ENCODE measurements at places on chromosomes 2 and 18. TPM values are rescaled to one million over a fixed set of nuclear protein-coding genes. Genes with fewer than 3 reads are reported as not detected.
A peak's percentile ranks its signal among the peaks of the same experiment; 100 is the strongest.

SERPINE2 gene
- 76.0 TPM for total RNA-seq

GRCh38 chr2:65030476-65031332, 25.5 kb upstream of the CEP68 start:
- DNase-seq, result no peak

GRCh38 chr2:20198001-20198400, 26.9 kb downstream of the SDC1 start:
- no peak for DNase-seq

DNA sequence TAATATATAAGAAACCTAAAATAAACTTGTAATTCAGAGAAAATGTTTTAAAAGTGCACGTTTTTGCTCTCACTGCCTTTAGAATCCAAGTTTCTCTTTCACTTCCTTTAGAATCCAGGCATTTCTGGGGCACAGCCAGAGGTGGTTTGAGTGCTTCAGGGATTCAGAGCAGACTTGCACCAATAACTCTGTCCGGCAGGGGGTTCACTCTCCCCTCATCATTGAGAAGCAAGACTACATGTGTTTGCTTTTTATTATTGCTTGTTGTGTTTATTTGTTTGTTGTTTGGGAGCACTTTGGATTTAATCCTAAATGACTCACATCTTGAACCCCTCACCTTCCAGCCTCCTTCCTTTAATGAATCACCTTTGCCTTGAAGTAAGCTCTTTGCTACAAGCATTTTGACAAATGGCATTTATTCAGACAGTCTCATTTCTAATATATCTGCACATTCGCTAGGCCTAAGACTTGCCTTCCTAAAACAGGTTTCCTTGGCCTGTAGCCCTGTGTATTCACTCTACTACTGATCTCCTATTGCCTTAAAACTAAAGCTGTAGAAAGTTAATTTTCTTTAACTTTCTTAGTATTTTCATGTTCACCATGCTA, 233.5 kb upstream of the ATP5MC3 start:
- DNase-seq, result peak; percentile 50

- no peak for DNase-seq
Observed at GRCh38 chr2:194826241-194826640, 830.8 kb upstream of the SLC39A10 start.

DNA sequence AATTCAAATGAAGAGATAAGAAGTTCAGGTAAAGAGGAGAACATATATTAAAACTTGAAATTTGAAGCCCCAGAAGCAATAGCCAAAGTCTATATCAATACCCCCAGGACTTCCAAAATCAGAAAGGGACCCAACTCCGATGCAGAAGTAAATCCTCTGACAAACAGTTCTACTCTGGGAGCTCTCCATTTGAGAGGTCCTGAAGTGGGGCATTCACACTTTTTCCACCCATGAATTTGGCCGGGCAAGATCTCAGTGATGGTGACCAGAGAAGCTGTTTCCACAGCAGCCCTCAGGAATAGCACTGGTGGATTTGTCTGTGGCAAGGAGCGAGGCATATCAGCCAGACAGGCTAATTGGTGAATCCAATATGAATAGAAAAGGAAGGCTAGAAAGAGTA, 313.6 kb upstream of the MC4R start:
- no peak for DNase-seq

DNA sequence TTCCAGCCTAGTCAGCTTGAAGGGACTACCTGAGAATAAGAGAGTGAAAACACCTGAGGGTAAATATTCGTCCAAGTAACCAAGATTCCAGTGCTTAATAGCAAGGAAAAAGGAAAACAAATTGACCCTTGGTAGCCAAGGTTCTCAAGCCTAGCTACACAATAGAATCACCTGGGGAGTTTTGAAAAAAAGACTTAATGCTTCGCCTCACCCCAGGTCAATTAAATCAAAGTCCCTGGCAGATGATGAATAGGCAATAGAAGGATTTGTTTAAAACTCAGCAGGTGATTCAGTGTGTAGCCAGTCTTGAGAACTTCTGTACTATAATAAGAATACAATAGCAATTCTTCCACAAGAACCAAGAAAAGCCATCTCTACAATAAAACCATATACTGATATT, 500.2 kb downstream of the XIRP2 start:
- DNase-seq, result no peak

PMAIP1 gene
- 84.1 TPM for total RNA-seq

CRYBA2 gene
- not detected for total RNA-seq

DNA sequence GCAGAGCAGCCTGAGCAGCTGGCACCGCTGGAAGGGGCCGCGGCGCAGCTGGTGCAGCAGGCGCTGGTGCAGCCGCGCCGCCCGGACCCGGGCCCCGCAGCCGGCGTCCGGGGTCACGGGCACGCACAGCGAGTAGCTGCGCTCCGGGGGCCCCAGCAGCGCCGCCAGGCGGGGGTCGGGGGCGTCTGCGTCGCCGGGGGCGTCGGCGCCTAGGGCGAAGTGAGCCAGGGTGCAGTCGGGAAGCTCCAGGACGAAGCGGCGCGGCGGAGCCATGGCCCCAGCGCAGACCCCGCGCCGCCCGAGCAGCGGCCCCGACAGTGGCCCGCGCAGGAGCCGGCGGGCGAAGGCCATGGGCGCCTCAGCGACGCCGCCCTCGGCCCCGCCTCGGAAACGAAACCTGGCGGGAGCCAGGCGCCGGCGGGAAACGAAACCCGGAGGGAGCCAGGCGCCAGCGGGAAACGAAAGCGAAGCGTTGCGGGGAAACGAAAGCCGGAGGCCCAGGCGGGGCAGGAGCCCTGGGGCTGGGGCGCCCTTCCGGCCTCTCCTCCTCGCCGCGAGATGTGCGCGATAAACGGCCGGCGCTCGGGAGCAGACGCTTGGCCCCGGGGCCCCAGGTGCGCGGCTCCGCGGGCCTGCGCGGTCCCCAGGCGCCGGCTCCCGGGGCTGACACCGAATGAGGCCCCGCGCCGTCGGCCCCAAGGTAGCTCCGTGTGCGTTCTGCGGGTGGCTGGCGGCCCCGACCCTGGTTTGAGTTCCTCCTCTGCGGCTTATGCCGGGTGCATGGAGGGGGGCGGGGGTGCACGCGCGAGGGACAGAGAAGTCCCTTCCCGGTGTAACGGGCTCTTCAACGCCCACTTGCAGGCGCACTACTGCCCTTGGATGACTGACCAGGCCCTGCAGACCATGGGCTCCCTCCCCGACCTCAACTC, at the start of gene CMPK2:
TSS of gene CMPK2 (minus strand) at position 562 of the 929 bp plus-strand sequence. CDS start at position 351, 211 bp downstream.
- peak; percentile 73 for DNase-seq

DNA sequence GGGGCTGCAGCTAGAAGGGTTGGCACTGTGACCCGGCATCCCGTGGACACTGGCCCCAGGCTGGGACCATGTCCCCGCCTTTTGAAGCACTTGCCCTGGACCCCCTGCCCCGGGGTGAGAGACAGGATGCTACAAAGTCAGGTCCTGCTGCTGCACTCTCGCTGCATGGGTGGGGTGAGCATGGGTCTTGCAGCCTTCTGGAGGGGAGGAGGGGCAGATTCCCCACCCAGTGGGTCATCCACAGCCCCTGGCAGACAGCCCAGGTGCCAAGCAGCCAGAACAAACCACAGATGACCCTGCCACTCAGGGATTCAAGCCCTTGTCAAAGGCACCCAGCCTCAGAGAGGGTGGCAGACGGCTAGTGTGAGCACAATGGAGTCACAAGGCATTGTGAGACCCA, 5.7 kb upstream of the NMUR1 start:
- DNase-seq, result no peak
